ENCODE measurements at places on chromosomes 1 and 21.

DNA sequence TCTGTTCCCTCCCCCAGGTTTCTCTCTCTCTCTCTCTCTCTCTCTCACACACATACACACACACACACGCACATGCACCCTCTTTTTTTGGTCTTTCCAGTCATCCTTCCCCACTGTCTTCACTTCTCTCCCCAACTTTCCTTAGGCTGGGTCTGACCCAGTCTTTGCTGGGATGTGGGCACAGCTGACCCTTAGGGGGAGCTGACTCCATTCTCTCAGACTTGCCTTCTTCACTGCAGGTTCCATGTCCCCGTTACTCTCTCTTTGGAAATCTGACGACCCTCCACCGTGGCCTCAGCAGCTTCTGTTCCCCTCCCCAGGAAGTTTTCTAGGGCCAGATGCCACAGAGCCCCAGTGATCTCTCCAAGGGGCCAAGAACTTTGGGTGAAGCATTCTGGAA, 2.1 kb downstream of the DISP3 start:
- DNase-seq = no peak

DNA sequence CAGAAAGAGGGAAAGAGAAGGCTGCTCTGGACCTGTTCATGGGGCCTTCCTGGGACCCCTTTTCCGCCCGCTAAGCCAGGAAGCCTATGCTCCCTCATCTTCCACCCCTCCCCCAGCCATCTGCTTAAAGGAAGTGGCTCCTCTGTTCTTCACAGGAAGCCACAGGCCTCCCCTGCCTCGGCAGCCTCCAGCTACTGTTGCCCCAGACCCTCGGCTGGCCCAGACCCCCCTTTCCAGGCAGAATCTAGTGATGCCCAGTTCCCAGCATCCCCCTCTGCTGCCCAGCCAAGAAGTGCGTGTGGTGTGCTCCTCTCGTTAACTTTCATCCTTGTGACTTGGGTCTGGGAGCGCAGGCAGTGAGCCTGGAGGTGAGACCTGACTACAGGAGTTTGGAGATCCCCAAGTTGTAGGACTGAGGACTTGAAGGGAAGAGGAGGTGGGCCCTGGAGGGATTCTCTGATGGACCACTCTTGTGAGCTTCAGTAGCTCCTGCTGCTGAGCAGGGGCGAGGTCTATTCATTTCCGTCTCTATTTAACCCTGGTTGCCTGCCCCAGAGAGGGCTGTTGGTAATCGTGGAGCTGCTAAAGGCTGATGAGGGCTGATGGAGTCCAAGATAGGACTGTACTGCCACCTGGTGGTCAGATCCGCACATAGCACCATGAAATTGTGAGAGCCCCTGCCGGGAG, 9.1 kb downstream of the IFI6 start:
- peak; percentile 92 for DNase-seq

GRCh38 chr1:151846062-151846568, 6.5 kb upstream of the C2CD4D start:
- DNase-seq = peak; percentile 79

DNA sequence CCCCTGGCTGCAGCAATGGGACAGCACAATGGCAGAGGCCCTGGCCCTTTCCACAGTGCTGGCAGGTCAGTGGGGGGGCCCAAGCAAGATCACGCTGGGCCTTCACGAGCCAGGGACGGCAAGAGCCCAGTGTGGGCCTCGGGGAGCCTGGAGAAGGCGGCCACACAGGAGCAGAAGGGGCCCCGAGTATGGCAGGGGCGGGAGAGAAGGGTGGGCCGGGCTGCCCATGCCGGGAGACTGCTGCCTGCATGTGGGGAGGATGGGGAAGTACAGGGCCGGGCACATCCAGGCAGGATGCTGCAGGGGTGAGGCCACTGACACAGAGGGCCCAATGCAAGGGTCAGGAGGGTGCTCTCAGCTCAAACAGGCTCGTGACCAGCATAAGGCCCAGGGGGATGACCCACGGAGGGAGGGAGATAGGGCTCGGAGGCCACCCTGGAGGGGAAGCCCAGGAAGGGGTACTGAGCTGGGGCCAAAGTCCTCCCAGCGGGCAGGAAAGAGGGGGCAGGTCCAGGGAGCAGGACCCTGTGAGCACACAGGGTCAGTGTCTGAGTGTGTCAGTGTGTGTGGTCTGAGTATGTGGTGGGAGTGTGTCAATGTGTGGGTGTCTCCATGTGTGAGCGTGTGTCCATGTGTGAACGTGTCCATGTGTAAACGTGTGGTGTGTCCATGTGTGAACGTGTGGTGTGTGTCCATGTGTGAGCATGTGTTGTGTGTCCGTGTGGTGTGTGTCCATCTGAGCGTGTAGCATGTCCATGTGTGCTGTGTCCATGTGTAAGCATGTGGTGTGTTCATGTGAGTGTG, 13.1 kb downstream of the SLC19A1 start:
- DNase-seq = no peak

DNA sequence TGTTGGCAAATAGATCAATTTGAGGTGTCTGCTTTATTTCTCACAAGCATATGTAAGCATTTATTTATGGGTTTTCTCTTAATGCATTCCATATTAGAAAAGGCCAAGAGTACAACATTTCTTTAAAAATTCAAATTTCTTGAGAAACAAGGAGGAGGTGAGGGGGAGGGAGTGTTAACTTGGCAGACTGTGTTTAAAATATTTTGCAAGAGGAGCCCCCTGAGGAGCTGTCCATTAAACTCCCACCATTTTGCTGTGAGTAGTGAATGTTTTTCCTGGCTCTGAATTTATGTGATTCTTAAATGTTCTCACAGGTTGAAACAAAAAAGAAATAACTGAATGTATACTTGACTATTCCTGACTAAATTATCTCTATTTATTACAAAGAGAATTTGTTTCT, 363.8 kb downstream of the PTPRC start:
- DNase-seq = no peak

GRCh38 chr1:215198021-215198420, 115.5 kb downstream of the KCNK2 start:
- DNase-seq = no peak

DNA sequence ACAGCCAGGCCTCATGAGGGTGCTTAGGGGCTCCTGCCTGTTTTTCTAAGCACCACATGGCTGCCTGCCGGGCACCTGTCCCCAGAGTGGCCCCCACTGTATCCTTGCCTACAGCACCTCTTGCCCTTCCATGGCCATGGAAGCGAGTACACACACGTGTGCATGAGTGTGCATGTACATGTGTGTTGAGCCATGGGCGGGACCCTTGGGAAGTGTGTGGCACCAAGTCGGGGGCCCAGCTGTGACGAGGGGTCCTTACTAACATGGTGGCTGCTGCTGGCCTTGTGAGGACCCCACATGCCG, 25.8 kb downstream of the KRTAP10-1 start:
- no peak for DNase-seq

DNA sequence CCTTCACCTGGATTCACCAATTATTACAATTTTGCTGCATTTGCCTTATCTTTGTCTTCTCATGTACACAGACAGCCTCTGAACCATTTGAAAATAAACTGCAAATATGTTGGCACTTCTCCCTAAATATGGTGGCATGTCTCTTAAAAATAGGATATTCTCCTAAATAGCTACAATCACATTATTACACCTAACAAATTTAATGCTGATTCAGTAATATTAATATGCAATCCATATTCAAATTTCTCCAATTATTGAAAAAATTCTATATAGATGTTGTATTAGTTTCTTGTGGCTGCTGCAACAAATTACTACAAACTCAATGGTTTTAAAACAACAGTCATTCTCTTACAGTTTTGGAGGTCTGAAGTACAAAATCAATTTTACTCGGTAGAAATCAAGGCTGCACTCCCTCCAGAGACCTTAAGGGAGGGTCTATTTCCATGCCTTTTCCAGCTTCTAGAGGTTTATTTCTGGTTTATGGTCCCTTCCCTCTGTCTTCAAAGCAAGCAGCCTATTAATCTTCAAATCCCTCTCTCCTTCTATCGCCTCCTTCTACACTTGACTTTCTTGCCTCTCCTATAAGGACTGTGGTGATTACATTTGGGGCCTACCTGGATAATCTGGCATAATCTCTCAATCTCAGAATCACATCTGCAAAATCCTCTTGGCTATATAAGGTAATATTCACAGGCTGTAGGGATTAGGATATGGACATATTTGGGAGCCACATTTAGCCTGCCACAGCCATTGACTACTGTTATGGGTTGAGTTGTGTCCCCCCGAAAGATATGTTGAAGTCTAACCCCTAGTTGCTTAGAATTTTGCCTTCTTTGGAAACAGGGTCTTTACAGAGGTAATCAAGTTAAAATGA, 52.5 kb upstream of the BOLA1 start:
- DNase-seq = no peak

DNA sequence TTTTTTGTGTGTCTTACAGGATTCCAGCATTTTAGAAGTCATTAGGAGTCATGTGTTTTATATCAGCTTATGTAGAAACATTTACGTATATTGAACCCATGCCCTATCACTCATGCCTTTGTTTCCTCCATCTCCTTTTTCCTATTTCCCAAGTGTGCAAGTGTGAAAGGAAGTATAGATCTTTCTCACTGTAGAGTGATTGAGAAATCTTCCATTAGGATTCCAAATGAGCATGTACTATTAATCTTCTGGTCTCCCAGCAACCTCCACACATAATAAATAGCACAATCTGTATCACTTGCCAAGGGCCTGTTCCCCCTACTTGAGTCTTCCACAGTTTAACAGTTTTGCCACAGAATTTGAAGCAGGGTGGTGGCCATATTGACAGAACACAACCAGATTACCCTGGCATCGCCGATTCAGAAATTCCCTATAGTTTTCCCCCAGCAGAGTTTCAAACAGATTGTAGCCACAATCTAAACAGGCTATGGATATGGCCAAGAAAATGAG, 1052.8 kb downstream of the TTLL7 start:
- no peak for DNase-seq

DNA sequence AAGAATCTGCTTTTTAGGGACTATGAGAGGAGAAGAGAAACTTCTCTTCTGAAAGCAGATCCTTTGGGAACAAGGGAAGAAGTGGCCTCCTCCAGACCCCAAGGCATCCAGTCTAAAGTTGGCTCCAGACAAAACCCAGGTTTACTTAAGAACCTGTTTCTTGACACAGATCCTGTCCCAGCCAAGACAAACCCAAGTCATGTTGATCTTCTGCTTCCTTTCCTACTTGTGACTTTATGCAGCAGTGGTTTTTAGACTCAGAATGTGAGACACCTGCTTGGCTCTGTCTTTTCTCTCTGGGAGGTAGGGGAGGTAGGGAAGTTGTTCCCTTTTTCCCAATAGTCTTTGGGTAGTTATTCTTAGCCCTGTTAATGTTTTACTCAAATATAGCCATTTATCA, 38.3 kb downstream of the ELAPOR1 start:
- no peak for DNase-seq

DNA sequence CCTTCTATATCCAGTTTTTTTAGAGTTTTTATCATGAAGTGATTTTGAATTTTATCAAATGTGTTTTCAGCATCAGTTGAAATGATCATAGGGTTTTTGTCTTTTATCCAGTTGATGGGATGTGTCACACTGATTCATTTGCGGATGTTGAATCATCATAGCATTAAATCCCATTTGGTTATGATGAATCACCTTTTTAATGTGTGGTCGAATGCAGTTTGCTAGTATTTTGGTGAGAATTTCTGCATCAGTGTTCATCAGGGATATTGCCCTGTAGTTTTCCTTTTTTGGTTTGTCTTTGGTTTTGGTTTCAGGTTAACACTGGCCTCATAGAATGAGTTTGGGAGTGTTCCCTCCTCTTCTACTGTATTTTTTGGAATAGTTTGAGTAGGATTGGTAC, 80.3 kb downstream of the DIRAS3 start:
- no peak for DNase-seq

GRCh38 chr1:220884109-220884980, 5.1 kb downstream of the HLX start:
- DNase-seq = no peak

GRCh38 chr21:25569084-25569483, 38.2 kb downstream of the MRPL39 start:
- DNase-seq = no peak

DNA sequence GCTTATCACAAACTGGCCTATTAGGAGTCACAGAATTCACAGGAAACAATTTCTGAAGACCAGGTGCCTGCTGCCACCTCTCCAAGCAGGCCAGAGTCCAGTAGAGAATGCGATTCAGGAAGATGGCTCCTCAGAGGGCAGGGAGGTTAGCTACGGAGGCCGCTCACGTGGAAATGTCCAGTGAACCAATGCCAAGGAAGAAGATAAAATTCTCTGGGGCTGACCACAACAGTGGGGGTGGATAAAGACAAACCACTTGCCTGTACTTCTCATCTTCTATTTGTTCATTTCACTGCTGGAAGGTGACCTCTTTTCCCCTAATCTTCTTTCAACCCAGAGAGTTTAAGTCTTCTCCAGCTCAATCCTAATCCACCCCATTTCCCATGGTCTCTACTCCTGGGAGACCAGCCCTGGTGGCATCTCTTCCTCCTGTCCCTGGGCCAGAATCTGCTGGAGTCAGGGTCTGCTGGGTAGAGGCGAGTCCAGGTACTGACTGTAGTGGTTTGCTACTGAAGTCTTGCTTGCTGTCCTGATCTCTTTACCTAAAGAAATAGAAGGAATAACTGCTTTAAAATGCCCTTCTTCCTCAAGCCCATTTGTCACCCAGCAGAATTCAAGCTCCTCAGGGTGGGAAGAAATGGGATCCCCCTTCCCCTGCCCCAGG, 3.2 kb downstream of the PSRC1 start:
- no peak for DNase-seq
